HCT116 (cell line): ENCODE measurements at places on chromosomes 3 and 15. TPM values are rescaled to one million over a fixed set of nuclear protein-coding genes. Genes with fewer than 3 reads are reported as not detected.

DNA sequence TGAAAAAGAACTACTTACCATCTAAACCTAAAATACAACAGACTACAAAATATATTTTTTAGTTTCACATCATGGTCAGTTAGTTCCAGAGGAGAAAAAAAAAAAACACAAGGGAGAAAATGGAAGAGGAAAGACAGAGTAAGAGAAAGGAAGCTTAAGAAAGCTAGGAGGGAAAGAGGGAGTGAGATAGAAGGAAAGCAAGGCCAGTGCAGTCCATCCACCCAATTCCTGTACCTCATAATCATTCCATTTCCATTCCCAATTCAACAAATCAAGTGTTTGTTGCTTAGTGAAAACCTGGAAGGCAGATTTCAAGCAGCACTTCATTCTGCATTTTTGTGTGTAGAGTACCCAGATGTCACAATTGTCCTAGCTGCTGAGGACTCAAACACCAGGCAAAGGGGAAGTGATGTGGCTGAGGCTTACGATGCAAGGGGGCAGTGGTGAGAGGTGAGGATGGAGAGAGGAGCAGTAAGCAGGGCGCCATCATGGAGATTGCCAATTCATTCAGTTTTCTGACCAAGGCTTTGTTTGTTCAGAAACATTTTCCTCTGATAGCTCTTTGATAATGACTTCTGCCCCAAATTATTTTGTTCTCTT, 83.6 kb upstream of the GSK3B start:
- no peaks in the 10 kb centered on the region for H3K4me1 ChIP-seq
- no peak overlapping the region for H3K27ac ChIP-seq
- no peaks in the 10 kb centered on the region for H3K36me3 ChIP-seq
- no peak for DNase-seq

MYO5C gene
- 34.0 TPM for total RNA-seq

MYL3 gene
- total RNA-seq, result not detected

STRIT1 gene
- total RNA-seq, result not detected
